Thoracic aorta (tissue), 2 donors: ENCODE measurements at places on chromosomes 7 and 10.

GRCh38 chr7:20199015-20199737 lies 18.0 kb downstream of the MACC1 start:
- no peaks in the 10 kb centered on the region for H3K4me1 ChIP-seq
- no peak overlapping the region for H3K4me3 ChIP-seq
- H3K36me3 ChIP-seq, result no peaks in the 10 kb centered on the region
- H3K27ac ChIP-seq, result no peak overlapping the region

- peaks cover 4% of the 10 kb centered on the region for H3K4me1 ChIP-seq
- no peaks in the 10 kb centered on the region for H3K36me3 ChIP-seq
Measured at GRCh38 chr10:84539216-84539615, 210.8 kb downstream of the CCSER2 start.

DNA sequence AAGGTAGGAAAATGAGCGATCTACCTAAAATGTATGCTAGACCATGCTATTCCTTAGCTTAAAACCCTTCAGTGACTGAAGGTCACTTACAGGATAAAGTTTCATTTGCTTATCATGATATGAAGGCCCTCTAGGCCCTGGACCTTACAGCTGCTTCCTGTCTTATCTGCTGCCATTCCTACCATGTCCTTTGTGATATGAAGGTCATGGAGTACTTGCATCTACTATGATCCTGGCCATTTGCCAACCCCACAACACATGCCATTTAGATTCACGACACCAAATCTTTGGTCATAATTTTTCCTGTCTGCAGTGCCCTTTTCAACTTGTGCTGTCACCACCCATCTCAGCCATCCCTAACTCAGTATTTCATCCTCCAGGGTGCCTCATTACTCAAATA lies 181.8 kb upstream of the MDFIC start:
- no peak for DNase-seq
- H3K36me3 ChIP-seq, result no peaks in the 10 kb centered on the region
- no peaks in the 10 kb centered on the region for H3K4me1 ChIP-seq
- no peaks in the 10 kb centered on the region for H3K27me3 ChIP-seq

DNA sequence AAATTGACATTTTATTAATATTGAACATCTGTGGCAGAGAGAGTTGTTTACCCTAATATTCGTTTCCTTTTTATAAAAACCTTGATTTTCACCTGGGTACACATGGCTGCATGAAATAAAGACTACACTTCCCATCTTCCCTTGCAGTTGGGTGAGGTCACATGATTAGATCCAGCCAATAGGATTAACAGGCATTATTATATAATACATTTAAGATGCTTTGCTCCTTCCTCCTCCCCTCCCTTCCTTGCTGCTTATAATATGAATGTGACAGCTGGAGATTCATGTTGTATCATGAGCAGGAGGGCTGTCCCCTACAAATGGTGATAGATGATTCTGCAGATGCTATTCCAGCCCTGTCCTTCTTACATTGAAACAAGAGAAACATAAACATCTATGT lies 146.6 kb downstream of the SH2D4B start:
- no peak overlapping the region for H3K4me3 ChIP-seq
- H3K4me1 ChIP-seq, result no peaks in the 10 kb centered on the region
- no peak for DNase-seq
- no peak overlapping the region for H3K27ac ChIP-seq
- H3K36me3 ChIP-seq, result no peaks in the 10 kb centered on the region

DNA sequence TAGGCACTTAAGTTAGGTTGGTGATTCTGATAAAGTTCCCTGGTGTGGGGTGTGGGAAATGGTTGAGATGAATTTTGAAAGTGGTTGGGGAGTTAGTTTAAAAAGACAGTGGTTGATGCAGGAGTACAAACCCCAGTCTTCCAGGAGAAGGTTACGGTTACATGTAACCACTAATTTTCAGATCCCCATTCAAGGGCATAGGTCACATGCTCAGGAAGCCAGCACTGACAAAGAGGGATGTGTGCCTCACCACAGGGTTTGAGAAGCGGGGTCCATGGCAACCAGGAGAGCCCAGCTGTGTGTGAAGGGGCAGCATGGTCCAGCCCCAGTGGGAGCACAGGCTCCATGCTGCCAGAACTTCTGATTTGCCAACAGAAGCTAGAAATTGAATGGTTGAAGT lies 144.2 kb downstream of the MDFIC start:
- no peak overlapping the region for H3K4me3 ChIP-seq
- H3K27ac ChIP-seq, result no peak overlapping the region
- H3K36me3 ChIP-seq, result no peaks in the 10 kb centered on the region

DNA sequence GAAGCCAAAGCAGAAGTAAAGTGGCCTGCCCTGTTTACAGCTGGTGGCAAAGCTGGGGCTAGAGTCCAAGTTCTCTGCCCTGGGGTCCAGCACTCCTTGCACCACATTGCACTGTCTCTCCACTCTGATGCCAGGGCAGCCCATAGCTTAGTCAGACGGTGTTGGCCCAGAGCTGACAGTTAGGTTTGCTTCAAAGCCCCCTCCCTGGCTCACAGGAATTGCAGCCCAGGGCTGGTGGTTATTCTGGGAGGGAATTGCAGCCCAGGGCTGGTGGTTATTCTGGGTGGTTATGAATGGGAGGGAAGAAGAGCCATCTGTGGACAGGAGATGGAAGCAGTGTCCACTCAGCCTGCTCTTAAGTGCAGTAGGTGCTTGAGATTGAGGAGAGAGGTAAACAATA lies 88.9 kb downstream of the SCRN1 start:
- H3K27ac ChIP-seq, result no peak overlapping the region
- H3K4me1 ChIP-seq, result no peaks in the 10 kb centered on the region
- peaks cover 4% of the 10 kb centered on the region for H3K36me3 ChIP-seq
- no peak for DNase-seq

GRCh38 chr10:96991313-96991841 lies 159.3 kb downstream of the LCOR start:
- no peaks in the 10 kb centered on the region for H3K36me3 ChIP-seq
- H3K27ac ChIP-seq, result peak overlapping the region; percentile 55
- peaks cover 53% of the 10 kb centered on the region for H3K4me1 ChIP-seq

GRCh38 chr10:48691812-48692528 lies 7.3 kb downstream of the WDFY4 start:
- H3K27ac ChIP-seq, result no peak overlapping the region
- H3K4me1 ChIP-seq, result peaks cover 1% of the 10 kb centered on the region
- DNase-seq, result no peak
- H3K36me3 ChIP-seq, result no peaks in the 10 kb centered on the region

DNA sequence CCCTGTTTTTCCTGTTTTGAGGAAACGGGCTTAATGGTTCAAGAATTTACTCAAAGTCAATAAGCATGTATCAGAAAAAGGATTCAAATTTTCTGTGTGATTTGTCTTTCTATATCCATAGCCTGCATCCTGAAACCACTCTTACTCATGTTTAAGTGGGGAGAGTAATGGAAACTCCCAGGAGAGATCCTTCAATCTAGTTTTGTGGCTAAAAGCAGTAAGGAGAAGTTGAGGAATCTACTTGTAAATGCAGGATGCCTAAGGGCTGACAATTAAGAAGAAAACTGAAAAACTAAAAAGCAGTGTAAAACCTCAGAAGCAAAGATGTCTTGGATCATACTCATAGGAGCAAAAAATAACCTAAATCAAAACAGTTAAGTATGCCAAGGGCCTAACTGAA lies 68.1 kb upstream of the GRID1 start:
- peak overlapping the region; percentile 34 for H3K27ac ChIP-seq
- peaks cover 11% of the 10 kb centered on the region for H3K36me3 ChIP-seq
- H3K4me3 ChIP-seq, result no peak overlapping the region
- no peaks in the 10 kb centered on the region for H3K27me3 ChIP-seq
- H3K4me1 ChIP-seq, result peaks cover 17% of the 10 kb centered on the region
- no peak for DNase-seq

DNA sequence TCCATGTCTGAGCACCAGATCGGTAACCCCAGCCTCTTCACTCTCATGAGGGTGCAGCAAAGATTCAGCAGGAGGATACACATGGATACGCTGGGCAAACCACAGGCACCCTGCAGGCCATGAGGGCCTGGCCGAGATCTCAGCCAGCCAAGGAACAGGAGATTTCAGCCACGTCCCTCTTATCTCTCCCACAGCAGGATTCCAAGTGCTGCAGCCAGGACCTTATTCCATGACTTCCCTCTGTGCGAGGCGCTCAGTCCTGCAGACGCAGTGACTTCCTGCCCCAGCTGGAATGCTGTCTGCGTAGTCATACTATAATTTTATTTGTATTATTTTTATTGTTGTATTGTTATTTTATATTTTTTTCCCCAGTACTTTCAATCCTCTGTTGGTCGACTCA lies 66.8 kb downstream of the PTPRN2 start:
- H3K4me1 ChIP-seq, result no peaks in the 10 kb centered on the region
- no peak for DNase-seq
- no peak overlapping the region for H3K27ac ChIP-seq
- no peaks in the 10 kb centered on the region for H3K36me3 ChIP-seq
- H3K27me3 ChIP-seq, result no peaks in the 10 kb centered on the region

- H3K36me3 ChIP-seq, result peaks cover 32% of the 10 kb centered on the region
- no peak overlapping the region for H3K4me3 ChIP-seq
- no peak overlapping the region for H3K27ac ChIP-seq
- no peaks in the 10 kb centered on the region for H3K4me1 ChIP-seq
- no peaks in the 10 kb centered on the region for H3K27me3 ChIP-seq
- no peak for DNase-seq
Measured at GRCh38 chr7:98240961-98241673, 10.9 kb downstream of the TECPR1 start.

- H3K27ac ChIP-seq, result no peak overlapping the region
- H3K4me1 ChIP-seq, result no peaks in the 10 kb centered on the region
- no peak overlapping the region for H3K4me3 ChIP-seq
- peak; percentile 17 for DNase-seq
- no peaks in the 10 kb centered on the region for H3K27me3 ChIP-seq
Measured at GRCh38 chr7:74365322-74366022, 76.3 kb downstream of the CLIP2 start.

- H3K4me1 ChIP-seq, result peaks cover 51% of the 10 kb centered on the region
- no peak for DNase-seq
- H3K36me3 ChIP-seq, result no peaks in the 10 kb centered on the region
- no peak overlapping the region for H3K4me3 ChIP-seq
Measured at GRCh38 chr10:35415505-35415904, 79.2 kb downstream of the CCNY start.

DNA sequence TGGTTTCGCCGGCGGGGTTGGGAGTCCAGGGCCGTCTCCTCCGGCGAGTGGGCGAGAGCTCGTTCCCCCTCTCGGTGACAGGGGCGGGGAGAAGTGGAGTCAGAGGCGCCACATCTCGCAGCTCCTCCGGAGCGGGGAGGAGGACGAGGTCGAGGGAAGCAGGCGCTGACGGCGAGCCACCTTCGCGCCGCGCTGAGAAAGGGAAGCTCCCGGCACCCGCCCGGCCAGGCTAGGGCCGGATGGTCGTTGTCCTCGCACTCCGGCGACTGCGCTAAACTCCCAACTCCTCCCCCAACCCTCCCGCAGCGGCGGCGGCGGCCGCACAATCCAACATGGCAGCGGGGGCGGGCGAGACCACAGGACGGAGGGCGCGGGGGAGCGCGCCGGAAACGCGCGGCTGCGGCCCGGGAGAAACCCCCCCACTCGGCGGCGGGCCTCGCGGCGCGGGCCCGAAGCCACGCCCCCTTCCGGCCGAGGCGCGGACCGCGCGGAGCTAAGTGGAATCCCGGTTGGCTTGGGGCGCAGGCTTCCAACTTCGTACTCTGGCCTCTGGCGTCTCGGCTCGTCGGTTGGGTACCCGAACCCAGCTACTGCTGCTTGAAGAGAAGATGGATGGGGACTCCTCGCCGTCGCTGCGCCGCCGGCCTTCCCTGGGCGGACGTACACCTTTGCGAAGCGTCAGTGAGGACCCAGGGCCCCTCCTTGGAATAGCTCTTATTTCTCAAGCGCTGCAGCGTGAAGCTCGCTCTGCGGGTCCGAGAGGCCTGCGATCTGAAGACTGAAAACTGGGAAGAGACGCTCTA lies at the start of gene WASL:
WASL (minus strand) TSS at position 270 of the 803 bp plus-strand sequence; CDS start at position 1, 269 bp downstream.
- DNase-seq, result peak; percentile 73
- peak within 1 kb of the TSS; percentile 98 for H3K27ac ChIP-seq
- H3K27me3 ChIP-seq, result no peaks in the 10 kb centered on the region
- H3K4me3 ChIP-seq, result peak within 1 kb of the TSS; percentile 95
- peaks cover 41% of the 10 kb centered on the region for H3K4me1 ChIP-seq

GRCh38 chr10:96417441-96417840 lies 58.6 kb upstream of the OPALIN start:
- no peak overlapping the region for H3K27ac ChIP-seq
- H3K4me1 ChIP-seq, result peaks cover 7% of the 10 kb centered on the region
- DNase-seq, result no peak
- no peaks in the 10 kb centered on the region for H3K27me3 ChIP-seq

DNA sequence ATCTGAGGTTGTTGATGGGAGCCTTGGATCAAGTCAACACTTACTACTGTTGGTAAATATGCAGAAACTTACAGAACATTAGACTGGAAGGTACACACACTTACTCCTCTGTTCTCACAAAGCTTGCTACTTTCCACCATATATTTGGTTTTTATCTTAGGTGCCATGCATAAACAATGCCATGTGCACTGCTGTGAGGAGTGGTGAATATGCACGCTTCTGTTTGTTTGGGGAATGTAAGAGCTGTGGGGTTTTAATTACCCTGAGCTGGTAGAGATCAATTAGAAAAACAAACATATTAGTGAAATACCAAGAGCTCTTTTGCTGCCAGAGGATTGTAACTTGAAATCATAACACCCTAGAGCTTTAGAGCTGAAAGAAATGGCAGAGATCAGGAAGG lies 79.8 kb upstream of the ARID5B start:
- no peak overlapping the region for H3K4me3 ChIP-seq
- H3K27me3 ChIP-seq, result no peaks in the 10 kb centered on the region
- H3K36me3 ChIP-seq, result no peaks in the 10 kb centered on the region
- H3K27ac ChIP-seq, result no peak overlapping the region

DNA sequence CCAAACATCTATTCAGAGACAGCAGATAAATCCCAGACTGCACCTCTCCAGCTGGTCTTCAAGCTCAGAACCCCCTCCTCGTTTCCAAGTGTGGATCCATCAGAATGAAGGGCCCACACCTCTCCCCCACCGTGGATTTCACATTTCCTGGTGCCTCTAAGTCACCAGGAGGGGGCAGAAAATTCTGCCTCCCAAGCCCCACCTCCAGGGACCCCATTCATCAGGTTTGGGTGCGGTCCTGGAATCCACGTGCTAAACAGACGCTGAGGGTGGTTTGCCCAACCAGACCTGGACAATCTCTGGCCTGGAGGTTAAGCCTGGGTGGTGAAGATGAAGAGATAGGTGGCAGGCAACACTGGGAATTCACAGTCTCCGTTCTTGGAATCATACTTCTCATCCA lies 92.4 kb downstream of the WDR11 start:
- H3K4me1 ChIP-seq, result peaks cover 4% of the 10 kb centered on the region
- no peak overlapping the region for H3K27ac ChIP-seq
- no peak for DNase-seq
- H3K36me3 ChIP-seq, result no peaks in the 10 kb centered on the region
- no peak overlapping the region for H3K4me3 ChIP-seq

DNA sequence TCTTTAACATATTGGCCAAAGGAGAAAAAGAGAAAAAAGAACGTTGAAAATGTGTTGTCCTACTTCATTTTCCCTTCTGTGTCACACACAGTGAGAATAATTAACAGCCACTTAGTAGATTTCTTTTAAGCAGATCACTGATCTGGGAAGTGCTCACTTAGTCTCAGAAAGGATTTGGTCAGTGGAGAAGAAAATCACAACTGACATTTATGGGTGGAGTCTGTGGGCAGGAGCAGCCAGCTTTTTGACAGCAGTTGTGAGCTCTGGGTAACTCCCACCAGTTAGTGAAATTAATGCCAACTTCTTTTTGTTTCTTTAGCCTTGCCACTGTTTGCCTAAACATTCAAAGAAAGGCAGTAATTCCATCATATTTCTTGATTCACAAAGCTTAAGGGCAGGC lies 49.7 kb downstream of the CDK14 start:
- no peak overlapping the region for H3K4me3 ChIP-seq
- H3K36me3 ChIP-seq, result no peaks in the 10 kb centered on the region
- H3K27me3 ChIP-seq, result no peaks in the 10 kb centered on the region

GRCh38 chr7:40884241-40884640 lies 749.4 kb downstream of the SUGCT start:
- peaks cover 9% of the 10 kb centered on the region for H3K4me1 ChIP-seq
- no peak overlapping the region for H3K27ac ChIP-seq
- H3K36me3 ChIP-seq, result no peaks in the 10 kb centered on the region
- H3K4me3 ChIP-seq, result no peak overlapping the region
- no peak for DNase-seq
